Naive thymus-derived CD4-positive, alpha-beta T cell (primary cell): ENCODE measurements at places on chromosomes 4 and X. TPM values are rescaled to one million over a fixed set of nuclear protein-coding genes. Genes with fewer than 3 reads are reported as not detected.

Gene FHIP1A
- total RNA-seq, result 2.7 TPM

Gene PROM1
- total RNA-seq, result not detected

- DNase-seq, result no peak
- H3K4me3 ChIP-seq, result no peak overlapping the region
- peaks cover under 1% of the 10 kb centered on the region for H3K4me1 ChIP-seq
- no peaks in the 10 kb centered on the region for H3K36me3 ChIP-seq
- H3K27ac ChIP-seq, result no peak overlapping the region
Measured at GRCh38 chr4:2436301-2436700, 17.5 kb downstream of the CFAP99 start.

DNA sequence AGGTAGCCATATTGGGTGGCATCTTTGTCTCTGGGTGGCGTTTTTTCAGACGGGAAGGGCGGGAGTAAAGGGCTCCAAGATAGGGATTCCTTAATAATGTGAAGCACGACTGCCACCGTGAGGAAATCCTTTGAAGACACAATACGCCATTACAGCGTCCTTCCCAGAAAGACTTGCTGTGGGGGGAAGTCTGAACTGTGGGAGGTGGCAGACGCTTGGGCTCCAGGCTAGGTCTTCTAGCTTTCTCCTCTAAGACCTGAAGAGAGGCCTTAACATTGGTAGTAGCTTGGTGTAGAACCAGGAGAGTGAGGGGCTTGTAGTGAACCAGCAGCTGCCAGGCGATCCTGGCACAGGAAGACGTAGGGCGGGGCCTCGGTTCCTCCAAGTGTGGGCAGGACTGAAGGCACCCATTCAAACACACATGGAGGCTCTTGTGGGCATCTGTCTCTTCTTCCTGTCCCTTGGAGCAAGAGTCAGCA, 197.3 kb downstream of the OR13H1 start:
- H3K36me3 ChIP-seq, result no peaks in the 10 kb centered on the region
- no peak overlapping the region for H3K4me3 ChIP-seq
- peak; percentile 88 for DNase-seq
- peak overlapping the region; percentile 67 for H3K27ac ChIP-seq
- no peaks in the 10 kb centered on the region for H3K4me1 ChIP-seq
- H3K27me3 ChIP-seq, result no peaks in the 10 kb centered on the region

DNA sequence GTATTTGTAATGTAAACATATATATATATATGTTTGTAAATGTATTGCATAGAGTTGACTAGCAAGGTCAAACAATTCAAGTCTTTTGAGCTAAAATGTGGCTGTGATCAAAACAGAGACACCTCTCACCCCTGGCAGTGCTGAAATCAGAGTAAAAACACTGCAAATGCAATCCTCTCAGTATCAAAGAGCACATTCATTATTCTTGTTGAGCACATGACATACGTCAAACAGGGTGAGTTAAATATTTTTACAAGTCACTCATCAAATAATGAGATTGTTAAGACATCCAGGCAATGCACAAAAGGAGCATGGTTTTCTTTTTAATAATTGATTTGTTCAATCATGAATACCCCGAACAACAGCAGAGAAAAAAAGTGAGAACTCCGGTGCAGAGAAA, 114.1 kb upstream of the KCNIP4 start:
- H3K4me1 ChIP-seq, result no peaks in the 10 kb centered on the region
- no peak overlapping the region for H3K27ac ChIP-seq
- no peak overlapping the region for H3K4me3 ChIP-seq
- no peak for DNase-seq

- no peak overlapping the region for H3K27ac ChIP-seq
- H3K4me3 ChIP-seq, result no peak overlapping the region
- no peaks in the 10 kb centered on the region for H3K4me1 ChIP-seq
- no peaks in the 10 kb centered on the region for H3K27me3 ChIP-seq
Measured at GRCh38 chrX:148902581-148902980, 402.2 kb downstream of the AFF2 start.

GRCh38 chr4:90960840-90961239, 833.6 kb downstream of the CCSER1 start:
- no peaks in the 10 kb centered on the region for H3K27me3 ChIP-seq
- DNase-seq, result no peak
- H3K27ac ChIP-seq, result no peak overlapping the region
- no peak overlapping the region for H3K4me3 ChIP-seq
- H3K36me3 ChIP-seq, result no peaks in the 10 kb centered on the region
